ENCODE measurements at places on chromosomes 7 and 10. TPM values are rescaled to one million over a fixed set of nuclear protein-coding genes. Genes with fewer than 3 reads are reported as not detected.

DNA sequence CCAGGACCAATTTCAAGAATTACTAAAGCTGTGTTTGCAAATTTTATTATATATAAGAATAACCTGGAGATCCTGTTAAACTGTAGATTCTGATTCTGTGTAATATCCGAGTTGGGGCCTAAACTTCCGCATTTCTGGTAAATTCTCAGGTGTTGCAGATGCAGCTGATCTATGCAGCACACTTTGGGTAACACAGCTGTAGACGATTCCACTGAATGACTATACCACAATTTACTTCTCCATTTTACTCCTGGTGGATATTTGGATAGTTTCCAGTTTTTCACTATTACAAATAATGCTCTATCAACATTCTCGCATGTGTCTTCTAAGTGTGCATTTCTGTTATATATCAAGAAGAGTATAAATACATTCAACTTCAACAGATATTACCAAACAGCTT lies 7.5 kb downstream of the GDI2 start:
- DNase-seq: no peak

DNA sequence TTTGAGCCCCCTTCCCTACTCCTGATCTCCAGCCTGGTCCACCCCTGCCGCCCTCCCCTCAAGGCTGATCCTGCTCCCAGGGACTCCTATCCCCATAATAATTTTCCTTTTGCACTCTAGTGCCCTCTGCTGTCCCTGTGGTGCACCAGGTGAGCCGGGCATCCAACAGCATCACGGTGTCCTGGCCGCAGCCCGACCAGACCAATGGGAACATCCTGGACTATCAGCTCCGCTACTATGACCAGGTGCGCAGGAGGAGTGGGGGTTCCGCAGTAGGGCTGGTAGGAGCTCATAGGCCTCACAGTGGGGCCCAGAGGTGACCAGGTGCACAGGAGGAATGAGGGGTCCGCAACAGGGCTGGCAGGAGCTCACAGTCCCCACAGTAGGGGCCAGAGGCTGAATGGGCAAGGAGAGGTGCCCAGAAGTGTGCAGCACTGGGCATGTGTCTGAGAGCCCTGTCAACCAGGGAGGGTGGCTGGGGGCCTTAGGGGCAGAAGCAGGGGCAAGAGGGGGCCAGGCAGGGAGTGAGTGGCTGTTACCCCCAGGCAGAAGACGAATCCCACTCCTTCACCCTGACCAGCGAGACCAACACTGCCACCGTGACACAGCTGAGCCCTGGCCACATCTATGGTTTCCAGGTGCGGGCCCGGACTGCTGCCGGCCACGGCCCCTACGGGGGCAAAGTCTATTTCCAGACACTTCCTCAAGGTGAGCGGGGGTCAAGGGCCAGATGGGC lies 11.7 kb downstream of the EPHB6 start:
- no peak for DNase-seq

GRCh38 chr7:16504019-16504418 lies 22.6 kb upstream of the LRRC72 start:
- no peak for DNase-seq

The SLIT1 gene
- 3.1 TPM for total RNA-seq

The TFPI2 gene
- total RNA-seq: 4.1 TPM

The SLC16A12 gene
- total RNA-seq: 10.3 TPM
